ENCODE measurements at places on chromosomes 4 and X. TPM values are rescaled to one million over a fixed set of nuclear protein-coding genes. Genes with fewer than 3 reads are reported as not detected.

GRCh38 chr4:160947653-160948052 is 1216.1 kb downstream of the FSTL5 start:
- no peak for DNase-seq

GRCh38 chr4:76783836-76784235 is 114.1 kb downstream of the SOWAHB start:
- DNase-seq: no peak

MAP7D2 gene
- not detected for total RNA-seq

HOPX gene
- total RNA-seq: 0.98 TPM

DNA sequence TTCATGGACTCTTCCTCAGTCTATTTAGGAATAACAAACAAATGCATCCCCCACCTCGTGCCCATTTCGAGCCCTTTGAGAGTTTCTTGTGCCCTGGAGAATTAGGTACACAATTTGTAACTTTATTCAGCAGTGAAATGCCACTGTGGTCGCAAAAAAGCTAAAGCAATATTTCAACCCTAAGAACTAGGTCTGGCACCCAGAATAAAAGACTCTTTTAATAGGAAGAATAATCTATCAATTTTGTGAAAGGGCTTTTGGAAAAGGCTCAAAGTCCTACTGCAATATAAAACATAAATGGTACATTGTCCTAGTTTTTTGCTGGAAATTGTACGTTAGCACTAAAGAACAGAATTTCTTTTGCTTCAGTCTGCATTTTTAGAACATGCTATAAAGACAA is 304.6 kb upstream of the TENM3 start:
- DNase-seq: no peak

CTBP1 gene
- total RNA-seq: 153 TPM

GRCh38 chrX:38870361-38870895 is 69.2 kb downstream of the MID1IP1 start:
- DNase-seq: no peak

NPNT gene
- 0.48 TPM for total RNA-seq

DNA sequence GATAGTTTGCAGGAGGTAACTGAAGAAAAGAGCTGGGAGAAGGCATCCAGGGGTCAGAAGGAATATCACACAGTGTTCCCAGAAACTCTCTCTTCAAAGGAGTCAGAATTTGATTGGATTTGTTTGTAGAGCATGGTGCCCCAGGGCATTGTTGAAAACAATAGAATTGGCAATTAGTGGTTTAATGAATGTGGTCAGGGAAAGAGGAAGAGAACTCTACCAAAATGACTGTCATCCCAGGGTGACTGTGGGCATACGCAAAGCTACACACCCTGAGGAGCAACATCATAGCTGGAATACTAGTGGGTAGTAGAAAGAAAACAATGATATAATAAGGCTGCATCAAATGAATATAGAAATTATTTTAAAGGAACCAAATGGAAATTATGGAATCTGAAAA is 21.5 kb downstream of the TNIP2 start:
- no peak for DNase-seq

ZFP92 gene
- not detected for total RNA-seq

MAGED4B gene
- total RNA-seq: not detected

DNA sequence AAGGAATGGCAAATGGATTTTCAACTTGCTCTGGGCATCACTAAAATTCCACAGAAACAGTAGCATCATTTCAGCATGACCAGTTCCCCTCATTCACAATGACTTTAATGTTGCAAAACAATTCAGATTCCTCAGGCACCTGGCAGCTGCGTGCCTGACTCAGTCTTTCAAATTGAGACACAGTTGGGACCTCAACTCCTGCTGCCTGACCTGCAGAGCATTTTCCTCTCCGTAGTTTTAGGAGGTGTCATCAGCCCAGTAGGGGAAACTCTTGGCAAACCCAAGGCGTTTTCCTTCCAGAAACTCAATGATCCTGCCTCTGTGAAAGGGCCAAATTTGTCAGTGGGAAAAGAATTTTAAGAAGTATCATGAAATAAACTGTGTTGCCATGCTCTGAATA is 388.9 kb downstream of the SPRY1 start:
- no peak for DNase-seq

MAGEE2 gene
- total RNA-seq: not detected

ABRAXAS1 gene
- 8.1 TPM for total RNA-seq

- DNase-seq: no peak
These were observed 124.9 kb downstream of the STAG2 start for GRCh38 chrX:124086411-124086810.

GRCh38 chr4:110616238-110617074 is 6.4 kb downstream of the PITX2 start:
- DNase-seq: no peak

DNA sequence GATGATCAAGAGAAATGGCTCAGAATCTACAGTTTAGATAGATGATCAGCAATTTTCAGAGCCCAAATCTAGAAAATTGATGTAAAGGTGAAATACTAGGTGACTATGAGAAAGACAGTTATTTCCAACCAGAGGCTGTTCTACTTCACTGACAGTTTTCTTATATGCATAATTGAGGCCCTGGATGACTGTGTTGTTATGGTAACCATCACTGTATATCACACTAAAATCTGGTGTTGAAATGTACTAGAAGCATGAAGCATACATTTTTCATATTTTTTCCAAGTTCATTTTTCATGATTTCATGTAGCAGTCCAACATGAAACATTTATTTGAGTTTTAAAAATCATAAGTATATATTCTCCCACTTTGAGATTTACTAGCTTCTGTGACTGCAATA is 87.4 kb downstream of the ATXN3L start:
- DNase-seq: no peak

- no peak for DNase-seq
These were observed 136.2 kb downstream of the SHROOM3 start for GRCh38 chr4:76571274-76571673.

ABHD18 gene
- 12.4 TPM for total RNA-seq

DNA sequence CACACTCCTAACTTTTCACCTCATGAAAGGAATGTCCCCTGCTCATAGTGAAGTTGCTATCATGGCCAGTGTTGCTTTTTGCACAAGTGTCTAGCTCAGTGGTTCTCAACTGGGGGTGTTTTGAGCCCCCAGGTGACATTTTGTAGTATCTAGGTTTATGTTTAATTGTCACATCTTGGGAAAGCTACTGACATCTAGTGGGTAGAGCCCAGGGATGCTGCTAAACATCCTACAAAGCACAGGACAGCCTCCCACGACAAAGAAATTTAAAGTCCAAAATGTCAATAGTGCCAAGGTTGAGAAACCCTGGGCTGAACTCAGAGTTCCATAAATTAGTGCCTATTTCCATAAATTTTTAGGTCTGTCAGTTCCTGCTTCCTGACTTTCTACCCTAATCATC is 70.7 kb upstream of the HCCS start:
- no peak for DNase-seq

DNA sequence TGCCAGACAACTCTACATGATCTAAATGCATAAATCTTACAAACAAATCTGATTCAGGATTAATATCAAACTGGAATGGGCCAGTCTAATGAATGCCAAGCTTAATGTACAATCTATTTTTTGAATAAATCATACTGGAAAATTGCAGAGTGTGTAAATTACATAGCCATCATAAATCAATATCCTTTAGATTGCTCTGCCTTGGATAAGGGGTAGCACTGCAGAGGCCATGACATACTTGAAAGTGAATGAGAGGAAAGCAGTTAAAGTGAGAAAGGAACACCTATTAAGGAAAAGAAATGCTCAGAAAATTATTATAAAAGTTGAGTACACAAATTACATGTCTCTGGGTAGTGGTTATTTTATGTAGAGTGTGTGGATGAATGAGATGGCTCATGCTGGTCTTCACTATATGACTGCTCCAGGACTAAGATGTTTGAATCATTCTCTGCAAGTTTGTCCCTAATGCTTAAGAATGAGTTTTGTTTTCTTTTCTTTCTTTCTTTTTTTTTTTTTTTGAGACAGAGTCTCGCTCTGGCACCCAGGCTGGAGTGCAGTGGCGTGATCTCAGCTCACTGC is 100.2 kb downstream of the ADGRL3 start:
- no peak for DNase-seq

DNA sequence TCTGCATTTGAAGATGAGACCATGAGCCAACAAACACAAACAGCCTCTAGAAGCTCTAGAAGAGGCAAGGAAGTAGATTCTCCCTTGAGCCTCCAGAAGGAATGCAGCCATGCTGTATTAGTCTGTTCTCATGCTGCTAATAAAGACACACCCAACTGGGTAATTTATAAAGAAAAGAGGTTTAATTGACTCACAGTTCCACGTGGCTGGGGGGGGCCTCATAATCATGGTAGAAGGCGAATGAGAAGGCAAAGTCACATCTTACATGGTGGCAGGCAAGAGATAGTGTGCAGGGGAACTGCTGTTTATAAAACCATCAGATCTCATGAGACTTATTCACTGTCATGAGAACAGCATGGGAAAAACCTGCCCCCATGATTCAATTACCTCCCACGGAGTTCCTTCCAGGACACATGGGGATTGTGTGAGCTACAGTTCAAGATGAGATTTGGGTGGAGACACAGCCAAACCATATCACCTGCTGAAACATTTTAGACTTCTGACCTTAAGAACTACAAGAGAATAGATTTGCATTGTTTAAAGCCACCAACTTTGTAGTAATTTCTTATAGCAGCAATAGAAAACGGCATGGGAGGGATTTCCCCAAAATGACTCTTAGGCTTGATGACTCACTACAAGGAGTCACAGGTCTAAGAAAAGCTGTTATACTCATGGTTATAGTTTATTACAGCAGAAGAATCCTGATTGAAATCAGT is 284.4 kb upstream of the SFRP2 start:
- DNase-seq: no peak

GRCh38 chr4:88090898-88091297 is 67.5 kb downstream of the ABCG2 start:
- DNase-seq: no peak

- no peak for DNase-seq
These were observed at the start of gene SLC10A6 for GRCh38 chr4:86848732-86849619. Gene SLC10A6, minus strand, starts transcription at chr4:86849384. Its CDS starts 269 bp downstream, at chr4:86849115.

- DNase-seq: no peak
These were observed 3.0 kb upstream of the TBX22 start for GRCh38 chrX:80011522-80011921.

GRCh38 chr4:84279678-84280077 is 219.4 kb downstream of the NKX6-1 start:
- DNase-seq: peak; percentile 27

DNA sequence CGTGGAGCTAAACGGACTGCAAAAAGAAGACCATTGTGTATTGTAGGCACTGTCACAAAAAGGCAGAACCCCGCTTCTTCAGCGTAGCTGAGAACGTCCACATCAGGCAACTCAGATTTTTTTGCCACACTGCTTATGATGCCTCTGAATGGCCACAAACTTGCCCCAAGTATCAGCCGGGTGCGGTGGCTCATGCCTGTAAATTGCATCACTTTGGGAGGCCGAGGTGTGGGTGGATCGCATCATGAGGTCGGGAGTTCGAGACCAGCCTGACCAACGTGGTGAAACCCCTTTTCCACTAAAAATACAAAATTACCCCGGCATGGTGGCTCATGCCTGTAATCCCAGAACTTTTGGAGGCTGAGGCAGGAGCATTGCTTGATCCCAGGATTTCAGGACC is 14.9 kb upstream of the IL3RA start:
- DNase-seq: no peak

GRCh38 chrX:24369816-24370215 is 9.4 kb downstream of the SUPT20HL1 start:
- no peak for DNase-seq

MGAT4D gene
- not detected for total RNA-seq

EOLA1 gene
- 24.3 TPM for total RNA-seq

FAM47A gene
- total RNA-seq: not detected

GRCh38 chrX:134933911-134934310 is 56.9 kb upstream of the SMIM10 start:
- no peak for DNase-seq

DNA sequence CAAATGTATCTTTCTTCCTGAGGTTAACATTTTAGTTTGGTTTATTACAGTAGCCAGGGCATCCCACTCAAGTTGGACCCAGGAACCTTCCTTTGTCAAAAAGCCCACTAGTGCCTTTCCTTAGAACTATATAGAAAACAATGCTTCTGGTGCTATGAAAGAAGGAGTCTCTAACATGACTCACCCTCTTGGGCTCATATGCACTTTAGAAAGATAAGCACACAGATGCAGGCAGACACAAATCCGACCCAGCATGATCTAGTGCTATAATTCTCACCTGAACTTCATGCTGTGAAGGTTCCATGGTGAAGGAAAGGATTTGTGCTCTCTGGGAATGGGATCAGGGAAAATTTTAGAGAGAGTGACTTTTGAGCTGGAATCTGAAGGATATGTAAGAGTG is 289.4 kb downstream of the ANKRD50 start:
- DNase-seq: no peak

- no peak for DNase-seq
These were observed 92.4 kb upstream of the WDR17 start for GRCh38 chr4:175973027-175973923.

- DNase-seq: peak; percentile 65
These were observed 176.7 kb downstream of the NPFFR2 start for GRCh38 chr4:72208421-72209075.

GRCh38 chr4:27013012-27013411 is 152.4 kb downstream of the STIM2 start:
- DNase-seq: no peak

LUZP4 gene
- total RNA-seq: not detected

DNA sequence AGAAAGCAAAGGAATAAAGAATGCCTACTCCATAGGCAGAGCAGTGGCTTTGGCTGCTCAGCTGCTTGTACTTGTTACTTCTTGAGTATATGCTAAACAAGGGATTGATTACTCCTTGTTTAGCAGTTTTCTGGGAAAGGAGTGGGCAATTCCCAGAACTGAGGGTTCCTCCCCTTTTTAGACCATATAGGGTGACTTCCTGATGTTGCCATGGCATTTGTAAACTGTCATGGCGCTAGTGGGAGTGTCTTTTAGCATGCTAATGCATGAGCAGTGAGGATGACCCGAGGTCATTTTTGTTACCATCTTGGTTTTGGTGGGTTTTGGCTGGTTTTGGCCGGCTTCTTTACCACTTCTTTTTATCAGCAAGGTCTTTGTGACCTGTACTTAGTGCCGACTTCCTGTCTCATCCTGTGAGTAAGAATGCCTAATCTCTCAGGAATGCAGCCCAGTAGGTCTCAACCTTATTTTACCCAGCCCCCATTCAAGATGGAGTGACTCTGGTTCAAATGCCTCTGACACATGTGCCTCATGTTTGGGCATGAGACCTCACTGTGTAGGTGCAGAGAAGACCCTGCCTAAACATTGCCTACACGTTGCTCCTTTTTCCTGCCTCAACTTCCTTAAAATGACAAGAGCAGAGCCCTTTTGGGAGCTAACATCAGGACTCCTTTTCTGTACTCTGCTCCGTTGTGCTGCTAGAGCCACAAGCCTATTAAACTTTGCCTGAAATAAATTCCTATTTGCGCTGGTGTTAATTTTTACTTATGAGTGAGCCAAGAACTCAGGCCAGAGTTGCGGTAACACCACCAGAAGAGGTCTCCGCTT is 21.0 kb upstream of the UBA6 start:
- DNase-seq: peak; percentile 39

LAMTOR3 gene
- total RNA-seq: 12.0 TPM

GRCh38 chr4:58553031-58553430 is 1442.8 kb upstream of the IGFBP7 start:
- DNase-seq: no peak

- peak; percentile 37 for DNase-seq
These were observed 12.1 kb downstream of the DOK7 start for GRCh38 chr4:3475041-3475712.

SMIM10 gene
- 0.52 TPM for total RNA-seq

LEF1 gene
- total RNA-seq: 2.8 TPM
